Muscle of arm (tissue), 14 donors: ENCODE measurements at places on chromosomes 4 and X. TPM values are rescaled to one million over a fixed set of nuclear protein-coding genes. Genes with fewer than 3 reads are reported as not detected.

The NPY2R gene
- polyA plus RNA-seq = not detected

The C4orf36 gene
- polyA plus RNA-seq = not detected

The ANTXR2 gene
- 154 TPM for polyA plus RNA-seq

The APEX2 gene
- 10.2 TPM for polyA plus RNA-seq

The GSX2 gene
- not detected for polyA plus RNA-seq

The BRCC3 gene
- 19.2 TPM for polyA plus RNA-seq

DNA sequence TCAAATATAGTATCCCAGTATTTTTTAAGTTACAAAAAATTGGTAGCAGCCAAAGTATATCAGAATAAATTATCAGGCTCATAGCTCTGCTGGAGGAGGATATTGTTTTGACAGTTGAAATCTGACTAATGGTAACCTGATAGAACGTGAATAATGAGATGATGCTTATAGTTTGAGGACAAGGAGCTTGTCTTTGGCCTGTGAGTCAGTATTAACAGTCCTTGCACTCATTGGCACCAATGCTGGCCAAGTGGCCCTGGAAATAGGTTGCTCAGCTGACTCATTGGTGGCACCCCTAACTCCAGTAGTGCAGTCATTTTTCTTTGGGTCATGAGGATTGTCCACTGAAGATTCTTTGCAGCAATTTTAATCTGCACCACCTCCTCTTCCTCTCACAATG, 203.3 kb upstream of the JADE1 start:
- no peak for DNase-seq

DNA sequence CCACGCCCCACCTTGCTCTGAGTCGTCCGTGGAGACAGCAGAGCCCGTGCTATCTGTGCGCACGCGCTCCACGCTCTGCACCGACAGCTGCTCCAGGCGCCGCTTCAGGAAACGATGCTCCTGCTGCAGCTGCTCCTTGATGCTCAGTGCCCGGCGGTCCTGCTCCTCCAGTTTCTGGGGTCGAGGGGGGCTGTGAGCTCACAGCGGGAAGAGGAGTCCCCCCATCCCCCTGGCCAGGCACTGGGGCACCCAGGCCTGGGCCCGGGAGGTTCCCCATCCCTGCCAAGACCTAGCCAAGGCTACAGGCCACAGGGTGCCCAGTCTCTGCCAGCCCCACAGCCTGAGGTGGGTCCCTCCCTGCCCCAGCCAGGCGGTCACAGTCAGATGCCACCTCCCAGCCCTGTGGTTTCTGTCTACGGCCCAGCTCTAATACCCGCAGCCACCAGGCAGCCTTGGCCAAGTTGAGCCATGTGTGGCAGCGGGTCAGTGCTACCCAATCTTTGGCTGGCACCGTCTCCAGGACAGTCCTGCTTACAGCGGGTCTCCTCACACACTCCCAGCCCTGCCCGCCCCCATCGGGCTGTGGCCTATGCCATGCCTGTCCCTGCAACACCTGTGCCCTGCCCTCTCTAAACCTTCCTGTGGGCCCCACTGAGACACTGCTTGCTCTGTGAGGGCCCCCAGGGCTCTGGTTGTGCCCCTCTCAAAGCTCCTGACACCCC, 9.3 kb upstream of the HAUS3 start:
- DNase-seq = no peak

DNA sequence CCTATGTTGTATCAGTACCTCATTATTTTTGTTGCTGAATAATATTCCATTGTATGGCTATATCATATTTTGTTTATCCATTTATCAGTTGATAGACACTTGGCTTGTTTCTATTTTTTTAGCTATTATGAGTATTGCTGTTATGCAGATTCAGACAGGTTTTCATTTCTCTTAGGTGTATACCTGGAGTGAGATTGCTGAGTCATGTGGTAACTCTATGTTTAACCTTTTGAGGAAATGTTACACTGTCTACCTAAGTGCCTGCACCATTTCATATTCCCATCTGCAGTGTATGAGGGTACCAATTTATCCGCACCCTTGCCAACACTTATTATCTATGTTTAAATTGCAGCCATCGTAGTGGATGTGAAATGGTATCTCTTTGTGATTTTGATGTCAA, 43.0 kb upstream of the SH3RF1 start:
- no peak for DNase-seq

DNA sequence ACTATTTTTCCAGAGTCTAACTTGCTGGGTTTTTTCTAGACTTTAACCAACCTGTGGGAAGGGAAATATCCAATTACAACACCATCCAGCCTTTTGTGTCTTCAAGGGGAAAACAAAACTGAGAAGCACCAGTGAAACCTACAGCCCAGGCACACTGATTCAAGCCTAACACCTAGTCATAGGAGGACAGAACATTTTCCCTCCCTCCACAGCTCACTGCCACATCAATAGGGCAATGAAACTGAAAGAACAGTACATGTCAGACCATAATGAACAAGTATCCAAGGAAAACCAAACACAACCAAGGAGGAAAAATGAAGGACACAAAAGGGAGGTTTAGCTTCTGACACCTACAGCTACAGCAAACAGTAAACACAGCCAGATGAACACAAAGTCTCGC, 17.6 kb downstream of the MAGEA8 start:
- DNase-seq = no peak

- DNase-seq = no peak
These were observed 1865.3 kb upstream of the AGA start for GRCh38 chr4:179307297-179308136.

GRCh38 chr4:36304138-36304681, 22.8 kb downstream of the DTHD1 start:
- no peak for DNase-seq

DNA sequence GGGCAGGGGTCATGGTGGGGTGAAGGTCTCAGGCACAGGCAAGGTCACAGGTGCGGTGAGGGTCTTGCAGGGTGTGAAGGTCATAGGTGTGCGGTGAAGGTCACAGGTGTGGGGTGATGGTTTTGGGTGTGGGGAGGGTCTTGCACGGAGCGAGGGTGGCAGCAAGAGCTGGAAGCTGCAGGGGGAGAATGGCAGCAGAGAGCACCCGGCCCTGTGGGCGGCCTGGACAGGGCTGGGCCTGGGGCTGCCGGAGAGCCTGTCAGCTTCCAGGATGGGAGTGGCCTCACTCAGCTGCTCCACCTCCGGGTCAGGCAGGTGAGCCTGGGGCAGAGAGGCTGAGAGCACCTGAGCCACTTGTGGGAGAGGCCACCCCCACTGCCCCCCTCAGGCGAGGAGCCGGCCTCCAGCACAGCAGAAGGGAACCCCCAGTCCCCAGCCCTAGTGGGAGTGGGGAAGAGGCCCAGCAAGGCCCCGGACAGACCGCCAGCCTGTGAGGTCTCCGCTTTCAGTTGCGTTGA, 1.5 kb downstream of the MSANTD1 start:
- DNase-seq = no peak

GRCh38 chrX:109847257-109848187, 114.5 kb upstream of the ACSL4 start:
- no peak for DNase-seq

- no peak for DNase-seq
These were observed 192.3 kb upstream of the ANKRD50 start for GRCh38 chr4:124904723-124905388.

DNA sequence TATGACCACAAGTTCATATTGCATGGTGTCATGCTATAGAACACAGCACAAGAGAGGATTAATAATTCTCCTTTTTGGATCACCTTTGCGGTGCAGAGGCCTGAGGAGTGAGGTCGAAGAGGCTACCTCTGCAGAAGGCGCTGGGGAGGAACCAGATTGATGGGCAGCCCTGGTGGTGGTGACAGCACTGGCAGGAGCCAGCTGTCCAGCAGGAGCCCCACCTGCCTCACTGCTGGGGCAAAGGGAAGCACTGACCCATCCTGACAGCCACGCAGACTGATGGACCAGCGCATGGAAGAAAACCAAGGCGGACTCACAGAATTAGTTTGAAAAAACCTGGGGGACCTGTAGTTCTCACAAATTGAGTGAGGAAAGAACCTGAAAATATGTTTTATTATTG, 50.9 kb downstream of the COX18 start:
- DNase-seq = no peak

GRCh38 chr4:27198971-27199370, 338.3 kb downstream of the STIM2 start:
- no peak for DNase-seq

- no peak for DNase-seq
These were observed 215.8 kb downstream of the PACRGL start for GRCh38 chr4:20916106-20916505.

DNA sequence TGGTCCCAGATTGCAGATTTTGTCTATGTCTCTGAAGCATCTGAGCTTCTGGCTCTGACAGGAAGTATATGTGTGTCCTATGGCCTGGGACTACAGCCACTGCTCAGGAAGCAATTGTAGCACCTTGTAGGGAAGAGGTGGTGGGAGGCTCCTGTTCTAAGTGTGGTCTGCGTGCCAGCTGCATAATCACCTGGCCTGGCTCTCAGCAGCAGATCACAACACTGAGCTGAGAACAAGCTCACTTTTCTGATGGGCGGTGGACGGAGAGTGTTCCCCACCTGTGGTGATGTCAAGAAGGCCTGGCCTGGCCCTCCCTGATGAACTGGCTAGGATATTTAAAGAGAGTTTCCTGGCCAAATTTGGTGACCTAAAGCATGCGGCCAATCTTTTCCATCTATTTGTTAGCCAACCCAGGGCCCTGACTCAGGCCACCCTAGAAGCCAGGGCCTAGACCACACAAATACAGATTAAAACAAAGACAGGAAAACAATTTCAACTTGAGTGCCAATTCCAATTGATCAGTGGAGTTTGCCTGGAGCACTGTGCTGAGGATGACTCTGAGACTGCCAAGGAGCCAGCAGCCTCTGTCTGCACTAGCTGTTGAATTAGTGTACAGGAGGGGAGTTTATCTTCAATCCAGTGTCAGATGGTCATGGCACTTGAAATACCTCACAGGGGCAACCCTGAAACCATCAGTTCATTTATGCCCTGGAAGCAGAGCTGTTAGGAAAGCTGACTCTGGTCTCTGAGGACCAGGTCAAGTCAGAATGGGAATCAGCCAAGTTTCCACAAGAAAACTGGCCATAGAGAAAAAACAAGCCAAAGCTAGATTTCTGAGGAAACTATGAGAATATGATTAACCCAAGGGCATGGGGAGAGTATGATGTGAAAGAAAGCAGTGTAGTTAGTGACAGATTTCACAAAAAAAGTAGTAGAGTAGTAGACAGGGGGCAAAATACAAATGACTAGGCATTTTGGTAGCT, 47.4 kb downstream of the PRDM5 start:
- DNase-seq = peak; percentile 40

GRCh38 chr4:41586675-41587225, 48.8 kb downstream of the LIMCH1 start:
- DNase-seq = no peak
